ENCODE measurements at places on chromosomes 13 and 19. TPM values are rescaled to one million over a fixed set of nuclear protein-coding genes. Genes with fewer than 3 reads are reported as not detected.

Gene ICAM5
- 1.1 TPM for total RNA-seq

Gene FBN3
- not detected for total RNA-seq

Gene ZNF549
- total RNA-seq: 1.5 TPM

Gene MYO1F
- 0.49 TPM for total RNA-seq

Gene PRRG2
- total RNA-seq: 0.81 TPM

Gene C1QTNF9B
- total RNA-seq: not detected

Gene ETV2
- total RNA-seq: 1.6 TPM

Gene EPSTI1
- 0.04 TPM for total RNA-seq

Gene F10
- not detected for total RNA-seq

Gene PCDH9
- total RNA-seq: 7.2 TPM

Gene CYP4F8
- total RNA-seq: not detected

Gene PRDX2
- total RNA-seq: 0.54 TPM

Gene CEACAM5
- 2.1 TPM for total RNA-seq

Gene B3GNT8
- 0.21 TPM for total RNA-seq

All from A549 treated with CORT108297 at 1 μM for 4 hours (cell line).